Esophagus muscularis mucosa (tissue), 4 donors: ENCODE measurements at places on chromosomes 2 and 18. TPM values are rescaled to one million over a fixed set of nuclear protein-coding genes. Genes with fewer than 3 reads are reported as not detected.

Gene SPAG16
- total RNA-seq: 28.7 TPM

DNA sequence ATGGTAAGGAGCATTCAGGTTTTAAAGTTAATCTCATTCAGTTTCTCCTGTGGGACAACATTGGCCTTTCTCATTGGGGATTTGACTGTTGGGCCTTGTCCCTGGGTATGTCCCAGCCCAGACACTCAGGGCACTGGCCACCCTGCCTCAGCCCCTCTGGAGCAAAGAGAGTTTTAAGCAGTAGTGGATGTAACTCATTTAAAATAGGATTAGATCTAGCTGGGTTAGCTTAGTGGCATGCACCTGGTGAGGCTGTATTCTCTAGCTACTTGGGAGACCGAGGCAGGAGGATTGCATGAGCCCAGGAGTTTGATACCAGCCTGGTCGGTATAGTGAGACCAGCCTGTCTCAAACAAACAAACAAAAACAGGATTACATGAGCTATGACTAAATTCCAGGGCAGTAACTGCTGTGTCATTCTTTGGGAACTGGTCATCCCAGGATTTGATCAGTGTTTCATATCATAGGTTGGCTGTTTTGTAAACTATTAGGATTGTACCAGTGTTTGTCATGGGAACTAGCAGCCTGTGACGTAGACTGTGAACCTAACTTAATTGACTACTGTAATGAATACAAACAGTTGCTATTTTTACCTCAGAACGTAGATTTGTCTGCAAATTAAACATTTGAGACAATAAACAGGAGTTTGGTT, 12.5 kb downstream of the INPP4A start:
- H3K27ac ChIP-seq: peak overlapping the region; percentile 52
- H3K4me1 ChIP-seq: peaks cover 88% of the 10 kb centered on the region
- H3K27me3 ChIP-seq: no peaks in the 10 kb centered on the region
- DNase-seq: no peak

Gene G6PC2
- not detected for total RNA-seq

- H3K4me3 ChIP-seq: no peak overlapping the region
- no peak overlapping the region for H3K27ac ChIP-seq
- no peaks in the 10 kb centered on the region for H3K27me3 ChIP-seq
Measured at GRCh38 chr2:217286833-217287232, 427.0 kb upstream of the TNP1 start.

DNA sequence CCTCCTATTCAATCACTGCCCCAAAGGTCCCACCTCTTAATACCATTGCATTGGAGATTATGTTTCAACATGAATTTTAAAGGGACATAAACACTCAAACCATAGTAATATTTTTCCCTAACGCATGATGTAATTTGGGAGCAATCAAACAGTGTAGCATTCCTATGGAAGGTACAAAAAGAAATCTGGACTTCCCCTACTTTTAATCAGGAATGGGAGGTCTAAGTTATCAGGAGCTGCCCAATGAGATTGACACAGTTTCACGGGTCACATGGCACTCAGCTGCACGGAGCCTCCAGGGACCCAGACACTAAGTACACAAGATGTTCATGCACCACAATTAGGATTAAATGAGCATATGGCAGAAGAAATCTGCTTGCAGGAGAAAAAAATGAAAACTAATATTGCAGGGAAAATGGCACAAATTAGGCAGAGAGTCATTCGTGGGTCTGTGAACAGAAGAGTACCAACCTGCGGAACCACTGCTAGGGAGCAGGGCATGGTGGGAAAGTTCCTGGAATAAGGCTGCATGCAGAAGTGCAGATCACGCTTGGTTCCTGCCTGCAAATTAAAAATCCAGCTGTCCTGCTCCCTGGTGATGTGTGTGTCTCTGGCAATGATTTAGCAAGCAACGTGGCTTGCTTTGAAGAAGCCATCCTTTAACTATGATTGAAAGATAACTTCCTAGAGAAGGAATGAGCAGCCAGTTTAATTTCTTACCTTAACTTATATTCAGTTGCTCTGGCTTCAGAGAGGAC, 326.6 kb upstream of the ID2 start:
- no peak overlapping the region for H3K4me3 ChIP-seq
- peak; percentile 74 for DNase-seq
- no peaks in the 10 kb centered on the region for H3K36me3 ChIP-seq
- H3K27ac ChIP-seq: no peak overlapping the region
- H3K27me3 ChIP-seq: no peaks in the 10 kb centered on the region
- no peaks in the 10 kb centered on the region for H3K4me1 ChIP-seq

Gene RIT2
- total RNA-seq: not detected

Gene NYAP2
- total RNA-seq: under 0.01 TPM

- H3K27ac ChIP-seq: peak overlapping the region; percentile 63
- no peak for DNase-seq
- H3K36me3 ChIP-seq: peaks cover 23% of the 10 kb centered on the region
- no peaks in the 10 kb centered on the region for H3K27me3 ChIP-seq
- H3K4me1 ChIP-seq: peaks cover 23% of the 10 kb centered on the region
Measured at GRCh38 chr2:43292851-43293743, 66.7 kb upstream of the ZFP36L2 start.

GRCh38 chr2:146776596-146776995, 1068.2 kb upstream of the ACVR2A start:
- H3K27ac ChIP-seq: no peak overlapping the region
- H3K27me3 ChIP-seq: no peaks in the 10 kb centered on the region
- H3K4me3 ChIP-seq: no peak overlapping the region
- H3K4me1 ChIP-seq: no peaks in the 10 kb centered on the region

DNA sequence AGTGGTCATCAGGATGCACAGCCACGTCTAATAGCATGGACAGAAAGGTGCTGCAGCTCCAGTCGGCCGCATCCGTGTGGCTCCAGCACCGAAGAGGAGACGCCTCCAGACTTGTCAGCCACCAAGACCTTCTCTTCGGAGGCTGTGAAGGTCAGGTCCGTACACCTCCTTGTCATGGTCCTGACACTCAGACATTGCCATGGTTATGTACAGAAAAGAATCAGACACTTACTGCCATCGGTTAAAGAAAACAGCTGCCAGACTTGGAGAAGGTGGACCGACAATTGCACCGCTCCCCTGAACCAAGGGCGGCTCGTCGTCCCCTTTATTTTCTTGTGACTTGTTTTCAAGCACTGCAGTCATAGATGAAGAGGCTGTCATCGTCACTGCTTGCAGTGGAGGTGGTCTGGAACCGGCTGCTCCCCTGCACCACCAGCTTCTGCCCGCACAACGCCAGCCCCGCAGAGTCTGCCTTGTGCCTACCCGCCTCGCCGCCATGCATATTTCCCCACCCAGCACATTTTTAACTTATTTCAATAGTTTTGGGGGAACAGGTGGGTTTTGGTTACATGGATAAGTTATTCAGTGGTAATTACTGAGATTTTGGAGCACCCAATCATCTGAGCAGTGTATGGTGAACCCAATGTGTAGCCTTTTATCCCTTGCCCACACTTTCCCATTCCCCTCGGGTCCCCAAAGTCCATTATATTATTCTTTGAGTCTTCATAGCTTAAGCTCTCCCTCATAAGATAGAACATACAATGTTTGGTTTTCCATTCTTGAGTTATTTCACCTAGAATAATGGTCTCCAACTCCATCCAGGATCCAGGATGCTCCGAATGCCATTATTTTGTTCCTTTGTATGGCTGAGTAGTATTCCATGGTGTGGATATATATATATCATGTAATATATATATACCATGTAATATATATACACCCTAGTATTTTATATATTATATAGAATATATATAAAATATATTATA, 18.1 kb downstream of the FBXO48 start:
- no peaks in the 10 kb centered on the region for H3K4me1 ChIP-seq
- no peak overlapping the region for H3K4me3 ChIP-seq
- H3K36me3 ChIP-seq: no peaks in the 10 kb centered on the region
- no peaks in the 10 kb centered on the region for H3K27me3 ChIP-seq
- DNase-seq: no peak

GRCh38 chr2:149141046-149141445, 102.5 kb downstream of the LYPD6B start:
- H3K27me3 ChIP-seq: no peaks in the 10 kb centered on the region
- H3K4me3 ChIP-seq: no peak overlapping the region
- H3K27ac ChIP-seq: no peak overlapping the region
- H3K36me3 ChIP-seq: no peaks in the 10 kb centered on the region
- no peaks in the 10 kb centered on the region for H3K4me1 ChIP-seq

Gene DOK6
- 1.4 TPM for total RNA-seq

DNA sequence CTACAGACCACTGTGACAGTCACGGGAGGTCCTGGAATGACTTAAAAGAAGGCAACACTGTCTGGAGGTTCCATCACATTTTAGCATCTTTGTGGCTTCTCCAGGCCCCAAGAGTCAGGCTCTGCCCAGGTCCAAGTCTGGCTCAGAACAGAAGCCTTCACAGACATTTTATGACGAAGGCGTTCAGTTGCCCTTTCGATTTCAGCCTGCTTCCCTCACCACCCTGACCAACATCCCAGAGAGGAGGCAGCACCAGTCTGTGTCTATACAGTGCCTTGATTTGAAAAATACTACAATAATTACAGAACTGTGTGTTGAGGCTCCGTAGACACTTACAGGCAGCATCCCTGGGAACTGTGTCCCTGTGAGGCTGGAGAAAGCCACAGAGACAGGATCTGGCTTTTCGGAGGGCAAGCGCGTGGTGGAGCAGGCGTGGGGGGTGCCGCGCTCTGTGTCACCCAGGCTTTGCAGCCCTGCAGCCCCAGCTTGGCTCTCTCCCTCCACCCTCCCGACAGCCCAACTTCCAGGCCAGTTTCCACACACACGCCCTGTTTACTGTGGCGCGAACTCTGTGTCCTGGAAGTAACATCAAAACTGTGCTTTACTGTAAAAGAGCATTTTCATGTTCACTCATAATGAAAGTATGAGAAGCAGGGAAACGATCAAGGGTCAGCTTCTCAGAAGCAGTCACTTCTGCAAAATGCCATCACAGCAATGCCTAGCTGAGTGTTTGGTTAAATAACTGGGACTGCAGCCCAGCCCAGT, 153.5 kb upstream of the ALKAL2 start:
- H3K4me1 ChIP-seq: no peaks in the 10 kb centered on the region
- H3K27ac ChIP-seq: no peak overlapping the region
- no peaks in the 10 kb centered on the region for H3K27me3 ChIP-seq

DNA sequence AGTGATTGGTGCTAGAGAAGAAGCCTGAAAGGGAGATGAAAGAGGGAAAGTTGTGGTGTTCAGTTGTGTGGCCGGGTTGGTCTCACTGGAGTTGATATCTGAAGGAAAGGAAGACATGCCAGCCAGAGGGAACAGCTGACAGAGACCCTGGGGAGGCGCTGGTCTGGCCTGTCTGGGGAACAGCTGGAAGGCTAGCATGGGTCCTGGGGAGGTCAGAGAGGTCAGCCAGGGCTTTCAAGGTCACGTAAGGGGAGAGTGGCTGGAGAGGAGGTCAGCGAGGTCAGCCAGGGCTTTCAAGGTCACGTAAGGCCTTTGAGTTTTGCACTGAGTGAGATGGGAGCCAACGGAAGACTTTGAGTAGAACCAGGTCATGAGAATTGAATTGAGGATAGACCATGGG, 11.0 kb downstream of the DYSF start:
- DNase-seq: no peak
- no peaks in the 10 kb centered on the region for H3K36me3 ChIP-seq
- H3K27ac ChIP-seq: no peak overlapping the region
- H3K4me1 ChIP-seq: peaks cover 58% of the 10 kb centered on the region
- no peak overlapping the region for H3K4me3 ChIP-seq
- H3K27me3 ChIP-seq: no peaks in the 10 kb centered on the region

Gene MRO
- 0.83 TPM for total RNA-seq
